ENCODE measurements at places on chromosomes 7 and 10. TPM values are rescaled to one million over a fixed set of nuclear protein-coding genes. Genes with fewer than 3 reads are reported as not detected.

DNA sequence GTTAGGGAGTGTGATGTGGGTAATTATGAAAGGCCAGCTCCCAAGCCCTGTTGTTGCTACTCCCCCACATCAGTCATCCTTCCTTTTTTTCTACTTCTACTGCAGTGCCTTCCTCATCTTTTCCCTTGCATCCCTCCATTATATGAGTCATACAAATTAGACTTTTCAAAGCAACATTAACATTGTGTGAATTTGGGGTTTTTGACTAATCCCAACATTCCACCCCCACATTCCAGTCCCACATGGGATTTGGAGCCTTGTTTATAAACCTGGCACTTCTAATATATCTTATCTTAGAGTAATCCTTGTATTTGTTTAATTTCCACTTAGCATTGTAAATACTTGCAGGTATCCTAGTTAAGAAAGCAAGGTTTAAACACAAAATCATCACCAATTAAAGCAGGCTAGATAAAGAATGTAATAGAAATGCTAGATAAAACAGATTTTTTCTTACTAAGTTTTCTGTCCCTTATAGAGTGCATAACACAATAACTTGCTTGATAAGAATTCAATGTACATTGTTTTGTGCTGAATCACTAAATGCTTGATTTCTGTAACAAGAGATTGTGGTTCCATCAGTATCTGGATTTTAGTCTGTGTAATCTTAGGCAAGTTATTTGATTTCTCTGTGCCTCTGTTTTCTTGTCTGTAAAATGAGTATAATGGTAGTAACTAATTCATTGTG lies 165.8 kb downstream of the CFTR start:
- peak; percentile 60 for DNase-seq

- DNase-seq = no peak
These were observed 90.1 kb downstream of the SNX10 start for GRCh38 chr7:26381476-26382353.

The MRC1 gene
- total RNA-seq = 0.05 TPM

The SRGN gene
- not detected for total RNA-seq

The PRKCQ gene
- 1.5 TPM for total RNA-seq
